ENCODE measurements at places on chromosomes 2 and 18.

- DNase-seq = no peak
Observed at GRCh38 chr18:56973487-56973886, 173.4 kb upstream of the BOD1L2 start.

DNA sequence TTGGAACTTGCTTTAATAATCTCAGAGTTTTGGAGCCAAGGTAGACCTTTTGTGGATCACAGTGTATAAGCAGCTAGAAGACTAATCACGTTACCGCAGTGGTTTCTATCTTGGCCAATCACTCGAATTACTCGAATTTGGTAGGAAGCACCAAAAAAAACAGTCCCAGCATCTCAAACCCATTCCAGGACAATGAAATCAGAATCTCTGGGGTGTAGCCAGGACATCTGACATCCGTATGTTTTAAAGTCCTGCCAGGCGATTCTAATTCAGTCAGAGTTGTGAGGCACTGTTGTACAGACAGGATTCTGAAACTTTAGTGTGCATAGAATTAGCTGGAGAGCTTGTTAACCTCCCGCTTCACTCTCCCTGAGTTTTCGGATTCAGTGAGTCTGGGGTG lies 30.8 kb downstream of the GRHL1 start:
- DNase-seq = no peak

DNA sequence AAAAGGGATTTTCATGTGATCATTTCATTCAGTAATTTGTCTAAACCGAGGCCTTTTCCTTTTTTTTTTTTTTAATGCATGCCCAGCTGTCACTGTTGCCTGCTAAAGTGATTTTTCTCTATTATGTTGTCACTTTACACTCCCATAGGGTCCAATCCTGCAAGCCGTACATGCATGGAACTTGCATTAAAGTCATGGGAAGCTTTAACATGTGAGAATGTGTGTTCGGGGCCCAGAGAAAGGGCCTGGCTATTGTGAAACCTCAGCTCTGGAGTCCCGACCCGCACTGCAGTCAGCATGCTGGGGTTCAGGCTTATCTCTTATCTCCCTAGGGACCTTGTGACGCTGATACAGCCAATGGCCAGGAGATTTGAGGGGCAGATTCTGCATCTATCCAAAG lies 474.6 kb downstream of the SLC4A3 start:
- no peak for DNase-seq

- no peak for DNase-seq
Observed at GRCh38 chr2:74041182-74041581, 56.5 kb downstream of the TET3 start.

DNA sequence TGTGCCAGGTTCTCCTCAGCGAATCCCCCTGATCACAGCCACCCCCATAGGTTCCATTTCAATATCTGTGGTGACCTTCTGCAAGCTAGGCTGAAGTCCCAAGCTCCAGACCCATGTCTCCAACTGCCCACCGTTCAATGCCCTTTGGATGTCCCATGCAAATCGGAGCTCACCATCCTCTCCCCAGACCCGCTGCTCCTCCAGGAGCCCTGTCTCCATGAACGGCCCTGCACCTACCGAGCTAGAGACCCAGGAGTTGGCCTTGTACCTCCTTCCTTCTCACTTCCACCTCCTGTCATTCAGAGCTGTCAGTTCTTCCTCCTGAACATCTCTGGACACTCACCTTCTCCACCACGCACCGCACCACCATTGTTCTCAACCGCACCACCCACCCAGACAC lies 1.0 kb upstream of the FAHD2A start:
- no peak for DNase-seq
